M059J (cell line): ENCODE measurements at places on chromosomes 2 and 18.

- no peak for DNase-seq
Measured at GRCh38 chr18:3411854-3412268, 38.1 kb upstream of the TGIF1 start.

DNA sequence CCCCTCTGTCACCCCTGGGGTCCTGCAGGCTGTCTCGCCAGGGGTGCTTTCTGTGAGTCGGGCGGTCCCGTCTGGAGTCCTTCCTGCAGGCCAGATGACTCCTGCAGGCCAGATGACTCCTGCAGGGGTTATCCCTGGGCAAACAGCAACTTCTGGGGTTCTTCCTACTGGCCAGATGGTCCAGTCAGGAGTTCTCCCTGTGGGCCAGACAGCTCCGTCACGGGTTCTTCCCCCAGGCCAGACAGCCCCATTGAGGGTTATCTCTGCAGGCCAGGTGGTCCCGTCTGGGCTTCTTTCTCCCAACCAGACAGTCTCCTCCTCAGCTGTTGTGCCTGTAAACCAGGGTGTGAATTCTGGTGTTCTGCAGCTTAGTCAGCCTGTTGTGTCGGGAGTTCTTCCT lies 27.6 kb downstream of the ADNP2 start:
- no peak for DNase-seq

GRCh38 chr2:164143183-164143930 lies 407.5 kb upstream of the FIGN start:
- DNase-seq: no peak

DNA sequence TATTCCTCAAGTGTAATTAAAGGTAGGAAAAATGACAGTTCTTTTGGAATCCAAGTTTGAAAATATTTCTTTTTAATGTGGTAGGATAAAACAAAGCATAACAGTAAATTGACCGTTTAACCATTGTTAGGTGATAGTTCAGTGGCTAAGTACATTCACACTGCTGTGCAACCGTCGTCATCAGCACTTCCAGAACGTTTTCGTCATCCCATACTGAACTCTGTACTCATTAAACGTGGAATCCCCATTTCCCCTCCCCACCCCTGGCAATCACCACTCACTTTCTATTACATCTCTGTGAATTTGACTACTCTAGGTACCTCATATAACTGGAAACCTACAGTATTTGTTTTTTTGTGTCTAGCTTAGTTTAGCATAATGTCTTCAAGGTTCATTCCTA lies 32.9 kb upstream of the FZD5 start:
- no peak for DNase-seq

- DNase-seq: no peak
Measured at GRCh38 chr18:52254367-52254766, 85.6 kb upstream of the DCC start.
